Epithelial cell of alveolus of lung (primary cell): ENCODE measurements at places on chromosomes 3 and 15. TPM values are rescaled to one million over a fixed set of nuclear protein-coding genes. Genes with fewer than 3 reads are reported as not detected.

Gene CCDC13
- total RNA-seq, result 1.8 and 2.2 TPM in 2 replicates

Gene NEDD4
- total RNA-seq, result 19.0 and 19.9 TPM in 2 replicates

Gene GOLGA6L7
- total RNA-seq, result not detected in 2 replicates

Gene TMCO5A
- total RNA-seq, result not detected in 2 replicates

Gene GNAT1
- not detected in 2 replicates for total RNA-seq

Gene DISP2
- total RNA-seq, result 0.08 and 0.13 TPM in 2 replicates

Gene PLSCR4
- total RNA-seq, result 20.6 and 44.7 TPM in 2 replicates

Gene HHATL
- not detected in 2 replicates for total RNA-seq

Gene SLC12A1
- total RNA-seq, result 0.13 TPM in 1 of 2 replicates, not detected in the other

Gene RPL22L1
- total RNA-seq, result 169 and 549 TPM in 2 replicates

Gene CNTN6
- under 0.01 TPM in 1 of 2 replicates, not detected in the other for total RNA-seq

Gene SAMD7
- not detected in 2 replicates for total RNA-seq

Gene GPR27
- not detected in 2 replicates for total RNA-seq

Gene THBS1
- total RNA-seq, result 241 and 420 TPM in 2 replicates

Gene UNC45A
- 38.3 and 43.2 TPM in 2 replicates for total RNA-seq

Gene ALG1L2
- not detected in 2 replicates for total RNA-seq

Gene PTX3
- 15.2 and 417 TPM in 2 replicates for total RNA-seq

Gene ATP6V1A
- total RNA-seq, result 45.4 and 53.4 TPM in 2 replicates

Gene AHSG
- not detected in 2 replicates for total RNA-seq

Gene RFTN1
- 43.6 and 106 TPM in 2 replicates for total RNA-seq

Gene TRPM7
- total RNA-seq, result 12.3 and 27.5 TPM in 2 replicates

Gene TMEM212
- not detected in 2 replicates for total RNA-seq

Gene PGBD4
- 0.65 and 1.4 TPM in 2 replicates for total RNA-seq

Gene CPNE9
- not detected in 2 replicates for total RNA-seq

Gene A4GNT
- total RNA-seq, result not detected in 2 replicates

Gene PCLAF
- 39.8 and 66.2 TPM in 2 replicates for total RNA-seq

Gene MYEF2
- 2.6 and 4.1 TPM in 2 replicates for total RNA-seq

Gene BLM
- 1.6 and 4.4 TPM in 2 replicates for total RNA-seq

Gene CD200R1
- total RNA-seq, result 0.13 TPM in 1 of 2 replicates, not detected in the other

Gene ZNF662
- 1.3 and 3.0 TPM in 2 replicates for total RNA-seq

Gene HYAL1
- total RNA-seq, result 1.3 and 4.5 TPM in 2 replicates

Gene PIGB
- 8.7 and 9.7 TPM in 2 replicates for total RNA-seq

Gene KNG1
- not detected in 2 replicates for total RNA-seq

Gene CACNA2D2
- 0.08 TPM in 1 of 2 replicates, not detected in the other for total RNA-seq

Gene DUOXA2
- total RNA-seq, result under 0.01 TPM in 1 of 2 replicates, not detected in the other

Gene EFHB
- total RNA-seq, result 1.4 TPM in 1 of 2 replicates, not detected in the other

Gene LDHAL6B
- total RNA-seq, result not detected in 2 replicates

Gene ACKR4
- total RNA-seq, result not detected in 2 replicates

Gene GCSAM
- not detected in 2 replicates for total RNA-seq

Gene DUOX2
- 0.13 TPM in 1 of 2 replicates, not detected in the other for total RNA-seq

Gene NTRK3
- total RNA-seq, result 0.26 TPM in 1 of 2 replicates, not detected in the other

Gene MAP6D1
- 1.4 and 3.5 TPM in 2 replicates for total RNA-seq

Gene LEKR1
- 0.24 and 0.39 TPM in 2 replicates for total RNA-seq

Gene ADGRG7
- not detected in 2 replicates for total RNA-seq

Gene SGO1
- 5.2 and 6.3 TPM in 2 replicates for total RNA-seq

Gene FILIP1L
- 12.6 and 42.7 TPM in 2 replicates for total RNA-seq

Gene SLC27A2
- total RNA-seq, result 0.13 and 0.24 TPM in 2 replicates

Gene DAPK2
- under 0.01 and 0.78 TPM in 2 replicates for total RNA-seq

Gene CSPG4
- 17.1 and 33.9 TPM in 2 replicates for total RNA-seq

Gene PLA2G4E
- not detected in 2 replicates for total RNA-seq

Gene ZNF148
- 18.4 and 27.9 TPM in 2 replicates for total RNA-seq

Gene CGNL1
- total RNA-seq, result 0.39 and 0.88 TPM in 2 replicates

Gene LYSMD4
- 3.6 and 4.0 TPM in 2 replicates for total RNA-seq

Gene EIF4E3
- 2.7 and 4.0 TPM in 2 replicates for total RNA-seq

Gene LRRC28
- 25.2 and 35.9 TPM in 2 replicates for total RNA-seq

Gene ADPRH
- 0.40 and 2.3 TPM in 2 replicates for total RNA-seq
